Stimulated activated CD4-positive, alpha-beta T cell treated with anti-CD3 and anti-CD28 coated beads, Interleukin-12 subunit alpha, Interleukin-12 subunit beta, amount 100 ng/mL, for 24 hours (primary cell): ENCODE measurements at places on chromosomes 7 and 10.

DNA sequence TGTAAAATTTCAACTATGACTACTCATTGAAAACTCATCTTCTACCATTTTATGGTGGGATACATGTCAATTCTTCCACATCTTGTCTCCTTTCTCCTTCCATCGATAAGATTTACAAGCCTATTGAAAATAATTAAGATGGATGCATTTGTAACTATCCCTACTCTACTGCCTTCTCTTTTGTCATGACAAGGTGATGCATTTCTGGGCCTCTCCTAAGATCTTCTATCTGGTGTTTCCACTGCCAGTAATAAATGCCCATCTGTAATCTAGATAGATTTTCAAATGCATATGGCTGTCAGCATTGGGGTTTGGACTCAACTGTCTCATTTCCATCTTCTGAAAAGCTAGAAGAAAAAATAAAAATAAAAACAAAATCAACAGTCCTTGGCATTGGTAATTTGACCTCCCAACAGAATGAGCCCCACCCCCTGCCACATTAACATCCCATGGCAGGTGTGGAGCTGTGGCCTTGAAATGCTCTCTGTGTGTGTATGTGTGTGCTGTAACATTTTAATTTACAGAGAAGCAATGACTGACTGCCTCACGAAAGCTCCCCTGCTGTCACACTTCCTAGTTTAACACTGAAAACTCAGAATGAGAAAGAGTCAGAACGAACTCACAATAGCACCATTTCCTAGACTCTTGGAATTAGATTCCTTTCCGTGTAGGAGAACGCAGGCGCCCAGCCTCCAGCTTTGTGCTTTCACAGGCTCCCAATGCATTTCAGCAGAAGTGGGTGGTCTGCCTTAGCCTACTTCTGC is 74.2 kb downstream of the RHOBTB1 start:
- DNase-seq = no peak

DNA sequence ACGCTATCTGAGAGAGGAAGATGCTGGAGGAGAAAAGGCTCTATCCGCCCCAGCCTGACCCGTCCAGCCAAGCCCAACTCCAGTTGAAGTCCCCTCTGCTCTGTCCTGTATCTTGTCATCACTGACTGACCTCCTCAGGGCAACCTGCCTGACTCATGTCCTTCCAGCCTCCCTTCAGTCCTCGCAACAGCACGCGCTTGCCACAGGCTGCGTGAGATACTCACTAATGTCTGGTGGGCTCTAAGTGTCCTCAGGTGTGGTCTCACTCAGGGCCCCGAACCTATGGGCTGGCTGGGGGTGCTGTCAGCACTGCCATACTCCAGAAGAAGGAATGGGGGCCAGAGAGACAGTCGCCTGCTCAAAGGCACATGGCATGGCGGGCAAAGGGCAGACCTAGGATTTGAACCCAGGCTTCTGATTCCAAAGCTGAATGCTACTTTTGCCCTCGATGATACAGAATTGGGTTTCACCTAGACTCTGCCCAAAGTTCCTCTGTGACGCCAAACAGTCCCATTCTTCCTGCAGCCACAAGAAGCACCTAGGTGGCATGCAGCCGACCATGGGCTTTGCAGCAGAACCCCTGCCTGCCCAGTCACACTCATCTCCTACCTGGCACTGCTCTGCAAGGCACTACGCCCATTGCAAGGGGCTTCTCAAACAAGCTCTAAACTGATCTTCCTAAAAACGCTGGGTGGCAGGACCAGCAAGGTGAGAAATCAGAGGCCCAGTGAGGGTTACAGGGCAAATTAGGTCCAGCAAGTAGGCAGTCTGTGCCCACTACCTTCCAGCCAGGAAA is 8.5 kb downstream of the FAM53B start:
- no peak for DNase-seq

- DNase-seq = no peak
Measured at GRCh38 chr7:99644431-99644830, 27.7 kb downstream of the ZSCAN25 start.

DNA sequence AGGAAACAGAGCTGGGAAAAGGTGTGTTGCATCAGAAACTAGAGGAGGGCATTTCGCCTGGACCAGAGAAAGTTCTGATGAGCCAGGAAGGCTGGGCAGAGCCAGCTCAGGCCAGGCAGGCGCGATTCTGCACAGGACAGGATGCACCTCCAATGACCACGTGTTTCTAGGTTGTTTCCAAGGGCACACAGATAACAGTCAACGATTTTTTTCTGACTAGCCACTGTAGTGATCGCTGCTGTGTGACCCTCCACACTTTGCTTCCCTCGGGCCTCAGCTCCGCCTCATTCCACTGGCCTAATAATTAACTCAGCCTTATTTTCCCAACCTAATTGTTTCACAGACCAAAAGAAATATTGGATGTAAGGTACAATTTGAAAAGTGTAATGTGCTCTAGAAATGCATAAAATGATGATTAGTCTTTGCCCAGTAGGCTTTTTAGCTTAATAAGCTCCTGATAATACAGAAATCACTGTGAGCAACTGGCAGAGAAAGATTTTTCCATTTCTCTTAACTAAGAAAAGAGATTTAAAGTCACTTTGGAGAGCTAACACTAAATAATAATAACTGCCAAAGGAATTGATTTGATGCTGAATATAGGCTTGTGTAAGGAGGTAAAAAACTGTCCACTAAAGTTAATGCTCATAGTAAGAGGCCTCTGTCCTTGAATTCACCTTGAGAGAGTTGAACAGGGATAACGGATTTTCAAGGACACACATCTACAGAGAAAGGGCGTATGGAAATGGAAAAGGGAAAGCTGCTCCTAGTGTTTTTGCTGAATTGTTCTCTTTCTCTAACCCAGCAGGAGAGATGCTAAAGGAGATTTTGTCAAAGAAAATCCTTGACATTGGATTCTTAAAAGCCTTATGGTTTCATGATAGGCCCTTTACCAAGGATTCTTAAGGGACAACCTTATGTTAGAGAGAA is 291.0 kb upstream of the C7orf33 start:
- no peak for DNase-seq

DNA sequence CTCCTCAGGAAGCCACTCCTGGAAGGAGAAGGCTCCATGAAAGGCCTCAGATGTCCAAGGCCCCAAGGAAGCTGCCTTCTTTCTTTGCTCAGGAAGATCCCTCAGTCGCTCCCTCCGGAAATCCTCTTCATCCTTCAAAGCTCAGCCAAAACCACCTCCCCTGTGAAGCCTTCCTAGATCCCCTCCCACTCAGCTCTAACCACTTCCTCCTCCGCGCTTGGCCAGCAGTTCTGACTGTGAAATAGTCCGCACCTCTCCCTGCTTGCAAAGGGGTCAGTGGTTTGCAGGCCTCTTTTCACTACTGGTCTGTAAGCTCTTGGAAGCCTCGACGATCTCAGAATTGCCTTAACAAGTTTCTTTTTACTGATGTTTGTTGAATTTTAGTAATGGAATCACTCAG is 23.9 kb downstream of the PYROXD2 start:
- no peak for DNase-seq

DNA sequence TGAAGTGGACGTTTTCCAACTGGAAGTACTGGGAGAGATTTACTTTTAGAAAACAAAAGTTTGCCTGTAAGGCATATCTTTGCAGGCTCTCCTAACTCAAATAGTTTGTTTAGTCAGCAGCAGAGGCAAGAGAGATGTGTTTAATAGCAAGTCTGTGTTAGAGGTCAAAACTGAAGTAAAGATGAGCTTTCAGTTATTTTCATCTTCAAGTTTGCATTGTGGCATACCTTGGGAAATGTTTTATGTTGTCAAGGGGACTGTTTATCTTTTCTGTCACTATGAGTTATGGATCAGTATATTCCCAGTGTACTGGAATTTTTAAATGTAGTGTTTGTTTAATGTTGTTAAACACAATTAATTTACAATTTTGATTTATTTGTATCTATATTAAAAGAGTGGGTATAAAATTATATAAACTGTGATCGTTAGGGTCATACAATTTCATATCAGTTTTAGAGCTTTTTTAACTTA is 169.7 kb upstream of the PPP1R3A start:
- no peak for DNase-seq

GRCh38 chr10:19756919-19757318 is 59.3 kb upstream of the PLXDC2 start:
- DNase-seq = no peak

- no peak for DNase-seq
Measured at GRCh38 chr10:124299696-124300095, 119.0 kb downstream of the OAT start.

- peak; percentile 93 for DNase-seq
Measured at GRCh38 chr7:151057989-151058780, 488 bp upstream of the CDK5 start.

DNA sequence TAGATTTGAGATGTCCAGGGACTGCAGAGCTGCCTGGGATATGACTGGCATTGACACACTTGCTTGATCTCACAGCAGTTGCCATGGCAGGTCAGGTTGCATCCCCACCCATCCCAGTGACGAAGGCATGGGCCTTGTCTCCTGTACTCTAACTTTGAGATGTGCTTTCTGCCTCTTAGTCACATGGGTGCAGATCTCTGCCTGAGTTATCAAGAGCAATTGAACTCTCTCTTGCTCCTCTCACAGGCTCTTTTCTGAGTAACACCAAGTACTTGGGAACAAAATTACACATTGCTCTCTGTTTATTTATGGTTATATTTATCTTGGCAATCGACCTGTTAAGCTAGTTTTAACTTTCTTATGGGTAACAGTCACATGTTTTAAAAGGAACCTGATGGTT is 237.3 kb downstream of the NSUN6 start:
- no peak for DNase-seq

- DNase-seq = no peak
Measured at GRCh38 chr10:116720668-116721546, 21.5 kb downstream of the HSPA12A start.

DNA sequence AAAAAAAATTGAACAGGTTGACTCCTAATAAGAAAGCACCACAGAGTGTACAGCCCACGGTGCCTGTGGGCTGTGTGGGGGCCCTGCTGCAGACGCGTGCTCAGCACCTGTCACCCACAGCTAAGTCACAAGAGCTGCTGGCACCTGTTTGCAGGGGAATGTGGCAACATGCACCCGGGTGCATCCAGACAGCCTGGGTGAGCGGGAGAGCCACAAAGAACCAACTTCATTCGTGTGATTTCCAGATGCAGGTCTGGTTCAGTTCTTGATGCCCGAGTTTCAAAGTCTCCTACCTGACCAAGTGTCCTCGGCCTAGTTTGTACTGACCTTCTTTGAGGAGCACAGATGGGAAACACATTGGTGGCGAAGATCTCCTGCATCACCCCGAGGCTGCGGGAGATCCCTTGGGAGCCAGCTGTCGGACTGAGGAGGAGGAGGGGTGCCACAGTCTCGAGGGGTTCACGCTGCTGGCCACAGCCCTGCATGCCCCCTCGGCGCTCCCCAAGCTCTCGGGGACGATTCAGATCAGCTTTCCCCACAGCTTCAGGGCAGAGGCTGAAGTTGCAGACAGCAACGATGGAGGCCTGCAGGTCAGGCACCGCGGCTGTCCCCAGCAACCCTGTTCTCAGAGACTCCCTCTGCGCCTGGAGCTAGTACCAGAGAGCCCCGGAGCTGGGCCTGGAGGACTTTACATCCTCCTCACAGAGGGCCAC is 35.3 kb downstream of the AMZ1 start:
- no peak for DNase-seq

- no peak for DNase-seq
Measured at GRCh38 chr10:57657164-57657765, 610.4 kb downstream of the IPMK start.

DNA sequence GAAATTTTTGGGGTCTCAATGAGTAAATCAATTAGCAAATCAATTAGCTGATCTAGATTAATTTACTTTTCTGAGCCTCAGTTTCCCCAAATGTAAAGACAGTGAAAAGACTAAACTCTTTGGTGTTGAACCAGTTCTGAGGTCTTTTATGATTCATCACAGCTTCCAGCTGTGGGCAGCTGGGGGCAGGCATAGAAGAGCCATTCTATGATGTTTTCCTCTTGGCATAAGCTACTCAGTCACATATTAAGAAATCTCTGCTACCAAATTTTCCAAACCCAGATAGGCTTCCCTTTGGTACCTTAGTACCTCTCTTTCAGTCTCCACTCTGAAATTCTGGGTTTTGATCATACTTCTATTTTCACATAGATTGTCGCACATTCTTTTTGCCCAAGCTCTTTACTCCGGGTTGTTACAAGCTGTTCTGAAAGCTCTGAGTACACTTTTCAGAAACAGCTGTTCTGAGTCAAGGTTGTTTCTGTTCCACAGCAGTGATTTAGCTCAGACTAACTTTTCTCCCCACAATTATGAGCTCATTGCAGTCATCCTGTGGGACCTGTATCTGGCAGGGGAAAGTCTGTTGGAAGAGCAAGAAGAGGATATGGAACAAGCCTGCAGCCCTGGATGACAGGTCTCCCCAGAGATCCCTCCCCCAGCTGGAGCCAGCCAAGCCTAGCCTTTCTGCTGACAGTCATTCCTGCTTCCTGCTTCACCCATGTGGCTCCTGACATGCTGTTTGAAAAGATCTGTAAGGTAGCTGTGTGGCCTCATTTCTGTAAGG is 599.6 kb upstream of the GHITM start:
- DNase-seq = no peak

DNA sequence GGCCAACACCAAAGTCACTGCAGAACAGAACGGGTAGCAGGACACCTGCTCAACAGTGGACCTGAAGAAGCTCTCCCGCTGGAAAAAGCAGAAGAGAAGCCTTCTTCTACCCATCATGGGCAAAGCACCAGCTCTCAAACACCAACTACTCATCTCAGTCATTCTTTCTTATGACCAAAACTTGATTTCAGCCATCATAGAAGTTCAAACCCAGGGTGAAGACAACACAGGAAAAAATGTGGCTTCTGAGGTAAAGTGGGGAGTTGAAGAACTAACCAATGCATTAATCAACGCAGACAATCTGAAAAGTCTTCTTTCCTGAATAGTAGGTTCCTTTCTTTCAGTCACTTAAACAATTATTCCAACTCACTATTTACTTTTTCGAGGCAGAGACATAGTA is 83.3 kb downstream of the ELMO1 start:
- DNase-seq = no peak

DNA sequence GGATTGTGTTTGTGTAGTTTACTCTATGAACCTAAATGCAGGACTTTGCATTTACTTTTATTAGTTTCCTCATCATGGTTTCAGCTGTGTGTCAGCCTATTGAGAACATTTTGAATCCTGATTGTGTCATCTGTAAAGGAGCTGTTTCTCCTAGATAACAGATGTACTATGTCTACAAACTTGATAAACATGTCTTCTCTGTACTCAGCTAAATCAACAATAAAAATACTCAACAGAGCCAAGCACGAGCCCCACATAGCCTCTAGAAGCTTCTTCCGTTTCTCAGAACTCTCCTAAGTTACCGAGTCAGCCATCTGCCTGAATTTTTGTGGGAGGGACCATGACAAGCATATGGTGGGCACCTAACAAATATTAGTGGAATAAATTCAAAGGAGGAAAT is 234.7 kb downstream of the SKAP2 start:
- no peak for DNase-seq

- no peak for DNase-seq
Measured at GRCh38 chr10:129330211-129330610, 136.8 kb upstream of the MGMT start.
